Stimulated activated CD4-positive, alpha-beta T cell treated with anti-CD3 and anti-CD28 coated beads, Interleukin-1b, Interleukin-23, amount 100 ng/mL, for 24 hours (primary cell): ENCODE measurements at places on chromosomes 2 and 18.
A peak's percentile ranks its signal among the peaks of the same experiment; 100 is the strongest.

GRCh38 chr2:20451761-20452499, 5.1 kb downstream of the RHOB start:
- DNase-seq: no peak

DNA sequence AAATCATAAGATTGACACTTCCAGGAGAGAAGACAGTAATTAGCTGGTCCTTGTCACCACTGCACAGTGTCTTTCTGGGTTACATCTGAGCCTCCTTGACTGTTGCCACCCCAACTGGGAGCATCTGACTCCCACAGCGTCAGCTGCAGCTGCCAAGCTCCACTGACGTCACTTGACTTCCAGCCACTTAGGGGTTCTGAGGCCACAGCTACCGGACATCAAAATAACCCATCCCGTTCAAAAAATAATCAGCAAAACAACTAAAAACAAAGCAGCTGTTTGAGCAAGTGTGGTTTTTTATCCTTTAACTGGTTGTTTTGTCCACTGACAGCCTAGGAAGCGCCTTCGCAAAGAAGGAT, 206.5 kb upstream of the AGAP1 start:
- DNase-seq: no peak

- DNase-seq: no peak
Measured at GRCh38 chr18:75036917-75037688, 171.8 kb downstream of the PTGR3 start.

DNA sequence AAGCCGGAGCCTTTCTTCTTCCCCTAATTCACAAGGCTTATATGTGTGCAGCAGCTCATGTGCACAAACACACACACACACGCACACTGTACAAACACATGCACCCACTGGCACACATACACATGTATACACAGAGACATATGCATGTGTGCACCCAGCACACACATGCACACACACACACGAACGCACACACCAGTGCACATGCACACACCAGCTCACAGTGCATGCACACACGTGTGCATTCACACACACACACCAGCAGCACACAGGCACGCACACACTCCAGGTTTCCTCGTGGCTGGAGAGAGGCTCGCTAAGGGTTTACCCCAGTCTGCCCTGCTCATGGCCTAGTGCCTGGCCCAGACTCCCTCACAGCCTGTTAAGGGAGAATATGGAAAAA, 234.0 kb downstream of the EIPR1 start:
- no peak for DNase-seq

DNA sequence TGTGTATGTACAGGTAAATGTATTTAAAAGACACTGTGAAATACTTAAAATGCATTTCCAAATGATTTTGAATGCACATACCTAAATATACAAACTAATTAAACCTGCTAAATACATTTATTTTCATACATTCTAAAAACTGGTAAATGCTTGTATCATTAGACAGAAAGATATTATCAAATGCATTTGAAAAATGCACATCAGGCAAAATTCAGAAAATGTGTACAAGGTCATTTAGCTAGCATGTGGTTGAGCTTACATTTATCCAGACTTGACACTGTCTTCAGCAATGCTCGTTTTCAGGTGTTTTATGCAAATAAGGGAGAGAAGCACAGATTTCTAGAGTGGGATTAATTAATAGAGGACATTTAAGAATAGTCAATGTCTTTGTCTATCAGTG, 374.2 kb downstream of the SUCLG1 start:
- DNase-seq: no peak

- DNase-seq: no peak
Measured at GRCh38 chr2:168632709-168633121, 169.7 kb upstream of the NOSTRIN start.

GRCh38 chr2:168396131-168396530, 59.9 kb upstream of the CERS6 start:
- DNase-seq: no peak

GRCh38 chr2:17759805-17760204, 5.9 kb downstream of the GEN1 start:
- DNase-seq: no peak

DNA sequence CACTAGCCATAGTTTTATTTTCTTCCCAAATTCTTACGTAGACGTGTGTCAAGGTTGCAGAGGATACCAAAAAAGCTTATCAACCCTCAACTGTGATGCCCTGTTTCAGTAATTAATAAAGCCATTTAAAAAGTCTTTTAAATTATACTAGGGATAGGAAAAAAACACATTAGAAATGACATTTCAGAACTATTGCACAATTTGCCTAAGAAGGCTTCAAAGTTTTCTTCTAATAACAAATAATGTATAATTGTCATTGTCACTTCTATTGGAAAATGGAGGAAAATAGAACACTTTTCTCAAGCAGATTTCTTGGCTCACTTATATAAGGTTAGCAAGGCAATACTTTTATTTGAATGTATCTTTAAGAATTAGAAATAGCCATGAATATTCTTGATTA, 253.8 kb downstream of the ARHGAP15 start:
- DNase-seq: no peak

DNA sequence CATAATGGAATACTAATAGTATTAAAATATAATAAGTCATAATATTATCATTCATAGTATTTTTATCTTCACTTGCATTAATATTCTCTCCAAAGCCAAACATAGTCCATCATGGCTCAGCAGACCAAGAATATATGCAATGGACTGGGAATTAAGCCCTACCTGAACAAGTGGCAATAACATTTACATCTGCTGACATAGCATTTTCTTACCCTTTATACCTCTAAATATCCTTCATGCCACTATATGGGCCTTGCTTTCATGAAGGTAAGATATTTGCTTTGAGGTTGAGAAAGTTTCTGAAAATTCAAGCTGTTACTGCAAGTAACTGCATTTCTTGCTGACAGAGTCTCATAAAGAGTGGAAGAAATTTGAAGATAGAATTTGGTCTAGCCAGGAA, 847.4 kb upstream of the GCFC2 start:
- no peak for DNase-seq

- DNase-seq: no peak
Measured at GRCh38 chr2:30802611-30803010, 4.6 kb downstream of the CAPN13 start.

DNA sequence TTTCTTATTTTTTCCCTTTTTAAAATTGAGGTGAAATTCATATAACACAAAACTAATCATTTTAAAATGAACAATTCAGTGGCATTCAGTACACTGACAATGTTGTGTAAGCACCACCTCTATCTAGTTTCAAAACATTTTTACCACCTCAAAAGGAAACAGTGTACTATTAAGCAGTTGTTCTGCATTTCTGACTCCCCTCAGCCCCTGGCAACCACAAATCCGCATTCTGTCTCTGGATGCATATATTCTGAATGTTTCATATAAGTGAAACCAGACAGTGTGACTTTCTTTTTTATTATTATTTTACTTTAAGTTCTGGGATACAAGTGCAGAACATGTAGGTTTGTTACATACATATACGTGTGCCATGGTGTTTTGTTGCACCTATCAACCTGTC, 19.2 kb upstream of the TANK start:
- DNase-seq: no peak

GRCh38 chr2:208556983-208557484, 150.4 kb downstream of the PTH2R start:
- no peak for DNase-seq

- DNase-seq: no peak
Measured at GRCh38 chr2:224407241-224407701, 5.4 kb upstream of the FAM124B start.

GRCh38 chr2:72414137-72414760, 266.6 kb upstream of the CYP26B1 start:
- no peak for DNase-seq

GRCh38 chr18:62211325-62211828, 24.3 kb downstream of the RELCH start:
- DNase-seq: no peak

DNA sequence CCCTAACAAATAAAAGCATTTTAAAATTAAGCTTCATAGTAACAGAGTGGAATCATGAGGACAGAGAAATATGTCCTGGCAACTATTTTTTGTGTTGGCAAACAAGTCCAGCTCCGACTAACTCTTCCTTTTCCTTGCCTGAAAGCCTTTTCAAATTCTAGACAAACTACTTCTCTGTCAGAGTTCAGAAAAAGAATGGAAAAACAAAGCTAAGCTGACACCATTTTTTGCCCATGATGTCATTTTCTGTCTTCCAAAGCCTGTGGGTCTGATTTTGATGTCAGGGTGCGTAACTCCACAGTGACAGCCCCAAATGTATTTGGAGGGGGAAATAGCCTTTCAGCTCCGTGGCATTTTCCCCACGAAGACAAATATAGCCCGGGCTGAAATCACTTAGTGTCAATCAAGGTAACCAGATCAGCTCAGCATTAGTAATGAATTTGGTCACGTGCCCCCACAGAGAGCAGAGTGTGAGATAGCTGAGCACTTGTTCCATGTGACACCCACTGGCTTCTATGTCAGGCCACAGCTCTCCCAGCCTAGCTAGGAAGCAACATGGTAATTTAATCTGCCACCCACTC, 233.0 kb upstream of the SIX2 start:
- no peak for DNase-seq

DNA sequence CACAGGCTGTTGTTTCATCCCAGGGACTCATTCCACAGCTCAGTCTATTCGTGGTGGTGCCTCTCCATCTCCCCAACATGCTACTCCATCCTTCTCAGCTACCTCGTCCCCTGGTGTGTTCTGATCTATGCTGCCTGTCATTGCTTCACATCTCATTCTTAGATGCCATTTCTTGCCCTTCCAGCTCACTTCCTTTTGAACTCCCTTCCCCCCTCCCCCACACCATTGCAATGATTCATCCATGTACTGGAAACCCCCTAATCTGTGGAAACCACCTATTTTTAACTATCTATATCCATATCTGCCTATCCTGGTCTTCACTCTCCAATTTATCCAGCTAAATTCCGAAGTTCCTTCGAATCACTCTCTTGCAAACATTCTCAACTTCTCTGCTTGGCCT, 65.7 kb upstream of the PARD3B start:
- DNase-seq: no peak

DNA sequence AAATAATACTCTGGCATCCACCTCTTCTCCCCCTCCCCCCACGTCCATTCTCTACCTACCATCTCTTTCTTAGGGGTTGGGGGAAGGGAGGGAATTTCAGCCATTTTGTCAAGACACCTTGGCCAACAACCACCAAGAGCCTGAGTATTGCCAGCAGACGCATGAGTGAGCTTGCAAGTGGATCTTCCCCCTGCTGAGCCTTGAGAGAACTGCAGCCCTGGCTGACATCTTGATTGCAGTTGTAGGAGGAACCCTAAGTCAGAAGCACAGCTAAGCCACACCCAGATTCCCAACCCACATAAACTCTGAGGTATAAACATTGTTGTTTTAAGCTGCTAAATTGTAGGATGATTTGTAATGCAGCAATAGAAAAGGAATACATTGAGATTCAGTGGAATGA, 165.6 kb downstream of the TMEFF2 start:
- no peak for DNase-seq

GRCh38 chr2:173075781-173076580, at the start of gene MAP3K20:
Gene MAP3K20, plus strand, starts transcription at chr2:173075846. Its CDS starts 15,186 bp downstream, at chr2:173091032.
- peak; percentile 31 for DNase-seq

DNA sequence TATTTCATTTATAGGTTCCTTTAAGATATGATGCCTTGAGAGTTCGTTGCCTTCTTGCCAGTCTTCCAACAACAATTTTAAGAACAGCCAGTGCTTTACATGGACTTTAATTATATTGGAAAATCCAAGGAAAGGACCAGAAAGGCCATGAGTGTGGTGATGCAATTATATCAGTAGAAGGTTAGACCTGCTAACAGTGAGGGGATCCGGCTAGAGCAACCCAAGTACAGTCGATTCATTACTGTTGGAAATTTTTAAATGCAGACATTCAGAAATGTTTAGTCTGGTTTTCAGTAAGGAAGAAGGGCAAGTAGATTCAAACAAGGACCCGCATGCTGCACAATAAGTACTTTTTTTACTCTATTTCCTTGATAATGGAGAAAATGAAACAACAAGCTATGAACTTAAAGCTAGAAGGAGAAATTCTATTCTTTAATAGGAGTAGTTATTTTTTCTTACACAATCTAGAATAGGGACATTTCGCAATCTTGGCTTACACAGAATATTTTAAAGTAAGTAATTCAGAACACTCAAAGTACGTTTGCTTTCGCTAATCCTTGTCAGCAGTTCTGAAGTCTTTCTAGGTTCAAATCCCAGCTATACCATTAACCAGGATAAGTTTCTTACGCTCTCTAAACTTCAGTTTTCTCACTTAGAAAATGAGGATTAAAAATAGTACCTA, 405.5 kb downstream of the MEIS1 start:
- DNase-seq: no peak

DNA sequence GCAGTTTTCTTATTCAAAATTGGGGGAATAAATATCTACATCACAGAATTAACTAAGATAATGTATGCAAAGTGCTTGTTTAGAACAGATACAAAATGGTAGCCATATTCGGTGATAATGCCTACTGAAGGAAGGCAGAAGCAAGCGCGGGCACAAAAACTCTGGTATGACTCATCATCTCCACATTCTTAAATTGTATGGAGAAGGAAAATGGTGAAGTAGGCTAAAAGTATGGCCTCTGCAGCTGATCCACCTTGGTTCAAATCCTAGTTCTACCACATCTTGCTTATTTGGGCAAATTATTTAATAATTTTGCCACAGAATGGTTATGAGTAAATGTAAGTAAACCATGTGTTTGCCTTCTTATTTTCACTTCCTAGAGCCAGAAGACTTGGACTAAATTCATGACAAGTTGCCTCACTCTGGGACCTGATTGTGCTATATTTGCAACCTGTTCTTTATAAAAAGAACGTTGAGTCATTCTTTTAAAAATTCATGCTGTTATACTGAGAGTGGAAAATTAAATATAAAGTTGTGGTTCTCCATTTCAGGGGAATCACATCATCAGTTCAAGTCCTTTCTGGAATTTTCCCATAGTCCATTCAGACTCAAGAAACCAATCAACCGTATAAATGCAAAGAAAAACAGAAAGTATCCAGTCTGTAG, 9.0 kb upstream of the CDK15 start:
- no peak for DNase-seq

- no peak for DNase-seq
Measured at GRCh38 chr2:62283147-62283546, 87.2 kb downstream of the B3GNT2 start.

DNA sequence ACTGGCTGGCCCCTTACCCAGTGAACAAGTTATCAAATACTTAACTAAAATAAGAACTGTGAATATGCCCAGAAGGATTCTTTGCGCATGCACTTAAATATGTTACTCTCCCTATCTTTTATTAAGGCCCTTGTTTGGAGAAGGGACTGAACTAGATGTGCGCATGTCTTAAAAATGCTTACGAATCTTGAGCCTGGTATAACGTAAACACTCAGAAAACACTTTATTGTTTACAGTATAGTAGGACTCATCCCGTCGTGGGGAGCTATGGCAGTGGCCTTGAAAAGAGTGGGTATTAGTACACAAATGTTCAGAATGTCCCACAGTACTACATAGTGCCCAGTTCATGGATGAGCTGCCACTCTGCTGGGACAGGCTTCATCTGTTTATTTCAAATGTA, 75.9 kb upstream of the MAP4K3 start:
- DNase-seq: no peak

- no peak for DNase-seq
Measured at GRCh38 chr2:193231634-193232033, 1036.9 kb upstream of the TMEFF2 start.
